ENCODE measurements at places on chromosomes 11 and 22. TPM values are rescaled to one million over a fixed set of nuclear protein-coding genes. Genes with fewer than 3 reads are reported as not detected.

CABP7 gene
- 0.15 TPM for polyA plus RNA-seq

DNA sequence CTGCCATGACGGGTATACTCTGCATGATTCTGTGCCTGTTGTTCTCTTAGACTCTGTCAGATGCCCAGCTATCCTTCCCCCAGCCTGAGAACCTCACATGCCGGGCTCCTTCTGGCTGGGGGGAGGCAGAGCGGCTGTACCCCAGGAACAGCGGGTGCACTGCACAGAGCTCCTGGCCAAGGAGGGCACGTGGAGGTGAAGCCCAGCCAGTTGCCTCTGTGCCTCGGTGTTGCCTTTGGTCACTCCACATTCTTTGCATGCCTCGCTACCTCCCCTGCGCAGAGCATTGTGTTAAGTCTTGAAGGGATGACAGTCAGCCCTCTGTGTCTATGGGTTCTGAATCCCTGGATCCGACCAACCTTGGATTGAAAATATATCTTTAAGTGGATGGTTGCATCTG, 77.7 kb downstream of the FEZ1 start:
- DNase-seq, result no peak

GRCh38 chr11:2590131-2590964, 109.4 kb downstream of the KCNQ1OT1 start:
- no peak for DNase-seq

TRPM5 gene
- polyA plus RNA-seq, result not detected

MYRF gene
- 19.2 TPM for polyA plus RNA-seq

DNA sequence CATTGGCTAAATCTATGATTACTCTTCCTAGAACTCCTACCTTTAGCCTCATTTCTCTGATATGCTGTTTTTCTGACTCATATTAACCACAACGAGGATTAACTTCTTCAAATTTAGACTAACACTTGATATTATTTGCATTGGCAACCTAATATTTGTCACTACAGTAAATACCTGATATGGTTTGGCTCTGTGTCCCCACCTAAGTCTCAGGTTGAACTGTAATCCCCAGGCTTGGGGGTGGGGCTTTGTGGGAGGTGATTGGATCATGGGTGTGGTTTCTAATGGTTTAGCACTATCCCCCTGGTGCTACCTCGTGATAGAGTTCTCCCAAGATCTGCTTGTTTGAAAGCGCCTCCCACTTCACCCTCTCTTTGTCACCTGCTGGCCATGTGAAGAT, 17.1 kb upstream of the MED17 start:
- no peak for DNase-seq

OR52E8 gene
- not detected for polyA plus RNA-seq

- no peak for DNase-seq
Measured at GRCh38 chr11:20790622-20791021, 121.2 kb downstream of the NELL1 start.

TBC1D22A gene
- 9.7 TPM for polyA plus RNA-seq

DNA sequence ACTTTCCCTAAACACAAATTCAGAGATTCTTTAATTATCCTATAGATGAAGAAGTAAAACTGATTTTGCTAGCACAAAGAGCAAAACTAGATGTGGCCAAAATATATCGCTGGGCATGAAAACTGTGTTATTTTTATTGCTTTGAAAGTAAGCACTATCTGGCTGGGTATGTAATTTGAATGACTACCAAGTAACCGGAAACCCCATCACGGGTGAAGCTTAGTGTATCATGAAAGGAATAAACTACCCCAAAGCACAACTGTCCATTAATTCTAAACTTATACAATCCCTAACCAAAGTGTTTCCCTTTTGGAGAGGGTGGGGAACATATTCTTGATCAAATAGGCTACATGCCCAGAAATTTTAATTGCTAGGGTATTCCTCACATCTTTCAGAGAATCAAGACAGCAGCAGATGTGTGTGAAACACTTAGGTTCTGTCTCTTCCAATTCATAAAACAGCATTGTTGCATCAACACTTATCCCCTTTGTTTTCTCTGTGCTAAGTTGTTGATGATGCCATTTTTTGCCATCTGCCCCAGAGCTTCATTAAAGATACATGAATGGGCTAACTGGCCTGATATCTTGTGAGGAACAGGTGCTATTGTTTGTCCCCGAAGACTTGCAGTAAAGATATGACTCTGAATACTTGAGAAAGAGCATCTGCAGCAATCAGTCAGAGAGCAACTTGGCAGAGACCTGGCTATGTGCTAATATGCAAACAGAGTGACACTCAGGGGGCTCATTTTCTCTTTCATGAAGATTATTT, 238.2 kb downstream of the SOX6 start:
- no peak for DNase-seq

DNA sequence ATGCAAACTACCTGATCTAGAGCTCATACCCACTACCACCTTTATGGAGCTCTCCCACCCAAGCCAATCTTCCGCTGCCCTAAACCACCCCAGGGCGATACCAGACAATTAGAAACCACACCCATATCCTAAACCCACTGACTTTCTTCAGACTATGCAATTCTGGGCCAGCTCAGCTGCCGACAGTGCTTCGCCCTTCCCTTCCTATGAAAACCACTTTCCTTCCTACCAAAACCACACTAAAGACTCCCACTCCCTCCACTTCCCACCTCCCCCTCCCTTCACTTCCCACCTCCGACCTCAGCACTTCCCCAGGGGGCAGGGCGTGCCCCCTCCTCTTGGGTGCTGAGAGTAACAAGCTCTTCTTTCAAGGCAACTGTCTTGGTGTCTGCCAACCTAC, 25.1 kb downstream of the B3GAT1 start:
- no peak for DNase-seq

- DNase-seq, result no peak
Measured at GRCh38 chr11:116263019-116263418, 509.8 kb downstream of the BUD13 start.

DNA sequence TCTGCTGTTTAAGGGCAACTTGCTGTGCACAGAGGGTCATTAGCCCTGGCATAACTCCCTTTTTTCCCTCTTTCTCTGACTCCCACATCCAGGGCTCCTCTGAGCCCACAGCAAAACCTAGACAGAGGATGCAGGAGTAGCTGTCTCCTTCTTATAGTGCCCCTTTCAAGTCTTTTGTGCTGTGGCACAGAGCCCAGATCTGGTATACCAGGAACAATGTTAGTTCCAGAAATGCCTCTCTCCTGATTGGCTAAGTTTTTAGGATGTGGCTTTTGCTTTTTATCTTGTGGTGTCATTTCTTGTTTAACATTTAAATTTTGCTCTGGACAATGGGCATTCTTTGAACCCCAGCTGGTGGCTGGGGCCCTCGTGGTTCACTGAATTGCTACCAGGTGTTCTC, 25.6 kb upstream of the RRM1 start:
- DNase-seq, result no peak

DNA sequence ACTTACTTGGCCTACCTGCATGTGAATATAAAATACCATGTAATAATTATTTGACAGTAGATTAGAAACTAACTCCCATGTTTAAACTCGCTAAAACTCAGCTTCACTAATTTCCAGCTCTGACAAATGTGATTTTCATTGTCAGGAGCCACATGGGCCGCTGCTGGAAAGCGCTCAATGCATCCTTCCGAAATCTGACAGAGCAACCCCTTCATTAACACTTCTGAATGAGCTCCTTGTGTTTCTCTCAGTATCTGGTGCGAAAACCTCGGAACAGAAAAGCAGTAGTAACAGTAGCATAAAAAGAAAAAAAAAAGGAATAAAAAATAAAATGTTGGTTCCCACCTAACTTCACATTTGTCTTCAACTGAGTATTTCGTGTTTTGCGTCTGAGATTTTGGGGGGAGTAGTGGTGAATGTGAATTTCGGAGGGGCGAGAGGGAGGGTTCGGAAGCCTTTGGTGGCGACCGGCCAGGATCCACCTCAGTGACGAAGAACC, 710 bp downstream of the MTCH2 start:
- no peak for DNase-seq

DNA sequence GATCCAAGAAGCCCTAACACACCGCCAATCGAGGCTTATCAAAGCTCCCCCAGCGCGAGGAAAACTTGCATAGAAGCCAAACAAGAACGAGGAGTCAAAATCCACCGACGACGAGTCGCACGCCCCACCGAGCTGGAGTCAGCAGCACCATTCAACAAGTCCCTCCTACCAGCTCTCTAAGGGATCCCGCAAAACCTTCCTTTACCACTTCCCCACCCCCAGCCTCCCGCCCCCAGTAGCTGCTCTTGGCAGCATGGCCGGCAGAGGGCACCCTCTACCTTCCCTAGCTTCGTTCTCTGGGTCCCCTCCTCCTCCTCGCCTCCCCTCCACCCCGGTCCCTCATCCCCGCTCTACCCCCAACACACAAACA, 1.4 kb downstream of the BDNF start:
- DNase-seq, result peak; percentile 88

DPP3 gene
- polyA plus RNA-seq, result 71.7 TPM

DNA sequence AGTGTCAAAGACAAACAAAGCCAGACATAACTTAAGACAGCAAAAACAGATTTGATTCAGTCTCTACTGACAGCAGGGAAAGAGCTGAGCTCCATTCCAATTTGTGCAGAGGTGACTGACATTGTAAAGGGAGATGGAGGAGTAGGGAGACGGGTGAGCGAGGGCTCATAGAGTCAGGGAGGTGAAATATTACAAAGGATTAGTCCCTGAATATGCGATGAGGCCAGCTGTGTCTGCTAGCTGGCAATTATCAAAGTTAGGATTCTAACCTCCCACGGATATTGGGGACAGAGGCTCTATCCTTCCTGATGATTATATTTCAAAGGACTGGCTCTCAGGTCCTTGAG, 8.3 kb downstream of the PLAAT2 start:
- DNase-seq, result no peak

MS4A15 gene
- not detected for polyA plus RNA-seq
